ENCODE measurements at places on chromosomes 16 and 17.

DNA sequence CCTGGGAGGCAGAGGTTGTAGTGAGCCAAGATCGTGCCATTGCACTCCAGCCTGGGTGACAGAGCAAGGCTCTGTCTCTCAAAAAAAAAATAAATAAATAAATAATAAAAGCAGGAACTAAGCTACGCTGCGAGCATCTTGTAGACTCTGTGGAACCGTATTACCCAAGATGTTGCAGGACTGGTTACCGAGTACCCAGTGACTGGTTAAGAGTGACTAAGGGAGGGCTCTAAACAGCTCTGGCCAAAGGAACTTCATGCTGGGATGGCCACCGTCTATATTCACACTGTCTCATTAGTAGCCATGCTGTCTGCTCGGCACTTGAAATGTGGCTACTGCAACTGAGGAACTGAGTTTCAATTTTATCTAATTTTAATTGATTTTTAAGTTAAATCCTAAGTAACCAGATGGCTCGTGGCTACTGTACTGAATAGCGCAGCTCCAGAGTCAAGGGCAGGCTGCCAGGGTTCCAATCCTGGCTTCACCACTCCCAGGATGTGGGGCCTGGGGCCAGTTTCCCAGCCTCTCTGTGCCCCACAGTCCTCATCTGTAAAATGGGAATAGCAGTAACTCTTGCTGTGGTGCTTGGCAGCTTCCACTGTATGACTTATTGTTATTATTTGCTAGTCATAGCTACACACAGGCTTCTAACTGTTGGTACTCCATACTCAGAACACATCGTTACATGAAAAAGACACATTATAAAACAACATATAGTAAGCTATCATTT, 3.0 kb downstream of the NTAN1 start:
- DNase-seq: no peak

DNA sequence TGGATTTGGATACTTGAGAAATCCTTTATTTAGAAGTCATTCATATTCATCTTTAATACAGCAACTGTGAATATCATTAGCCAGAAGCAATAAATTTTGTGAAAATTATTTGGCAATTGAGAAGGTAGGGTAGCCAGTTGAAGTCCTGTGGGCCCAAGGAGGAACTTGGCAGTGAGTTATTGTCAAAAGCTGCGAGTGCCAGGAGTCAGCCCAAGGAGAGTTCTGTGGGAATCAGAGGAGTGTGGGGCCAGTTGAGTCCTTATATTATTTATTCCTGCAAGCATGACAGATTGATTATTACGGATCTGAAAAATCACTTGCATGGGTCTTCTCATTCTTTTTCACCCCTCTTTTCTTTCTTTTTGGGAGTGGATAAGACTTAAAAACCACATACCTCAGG, 38.3 kb downstream of the PRKCA start:
- DNase-seq: no peak

GRCh38 chr16:7351610-7352510, 19.2 kb downstream of the RBFOX1 start:
- no peak for DNase-seq

DNA sequence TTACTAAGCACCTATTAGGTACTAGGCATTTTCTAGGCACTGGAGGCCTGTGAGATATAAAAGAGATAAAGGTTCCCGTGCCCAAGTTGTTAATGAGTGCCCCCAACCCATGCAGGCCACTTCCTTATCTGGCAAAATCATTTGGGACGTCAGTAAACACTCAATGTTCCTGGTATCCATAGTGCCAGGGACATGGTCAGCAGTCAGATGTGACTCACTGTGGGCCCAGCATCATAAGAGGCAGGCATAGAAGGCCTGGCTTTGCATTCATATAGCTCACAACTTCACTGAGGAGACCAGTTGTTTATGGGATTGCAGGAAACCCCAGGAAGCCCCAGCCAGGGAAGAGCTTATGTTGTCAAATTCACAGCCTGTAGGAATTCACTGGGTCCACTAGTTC, 81.1 kb downstream of the MRC2 start:
- DNase-seq: no peak

GRCh38 chr16:4098501-4098900, 17.7 kb downstream of the ADCY9 start:
- DNase-seq: no peak

DNA sequence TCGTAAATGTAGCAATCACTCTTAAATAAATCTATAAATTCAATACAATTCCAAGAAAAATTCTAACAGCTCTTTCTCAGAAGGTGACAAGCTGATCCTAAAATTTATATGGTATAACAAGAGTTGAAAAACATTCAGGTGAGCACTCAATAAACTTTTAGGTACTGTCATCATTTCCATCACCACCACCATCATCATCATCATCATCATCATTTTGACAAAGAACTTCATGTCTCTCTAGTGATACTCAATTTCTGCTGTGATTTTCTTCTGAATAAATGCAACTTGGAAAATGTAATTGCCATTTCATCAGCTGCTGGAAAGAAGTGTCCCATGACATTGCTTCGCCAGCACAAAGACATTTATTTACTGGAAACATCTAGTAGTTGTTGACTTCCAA, 222.9 kb upstream of the IRX5 start:
- DNase-seq: no peak

GRCh38 chr17:58811290-58811689, 55.6 kb downstream of the PPM1E start:
- no peak for DNase-seq

- no peak for DNase-seq
Observed at GRCh38 chr17:32546031-32546444, 59.2 kb downstream of the CDK5R1 start.

- DNase-seq: no peak
Observed at GRCh38 chr16:74307383-74307782, 10.8 kb downstream of the PSMD7 start.

DNA sequence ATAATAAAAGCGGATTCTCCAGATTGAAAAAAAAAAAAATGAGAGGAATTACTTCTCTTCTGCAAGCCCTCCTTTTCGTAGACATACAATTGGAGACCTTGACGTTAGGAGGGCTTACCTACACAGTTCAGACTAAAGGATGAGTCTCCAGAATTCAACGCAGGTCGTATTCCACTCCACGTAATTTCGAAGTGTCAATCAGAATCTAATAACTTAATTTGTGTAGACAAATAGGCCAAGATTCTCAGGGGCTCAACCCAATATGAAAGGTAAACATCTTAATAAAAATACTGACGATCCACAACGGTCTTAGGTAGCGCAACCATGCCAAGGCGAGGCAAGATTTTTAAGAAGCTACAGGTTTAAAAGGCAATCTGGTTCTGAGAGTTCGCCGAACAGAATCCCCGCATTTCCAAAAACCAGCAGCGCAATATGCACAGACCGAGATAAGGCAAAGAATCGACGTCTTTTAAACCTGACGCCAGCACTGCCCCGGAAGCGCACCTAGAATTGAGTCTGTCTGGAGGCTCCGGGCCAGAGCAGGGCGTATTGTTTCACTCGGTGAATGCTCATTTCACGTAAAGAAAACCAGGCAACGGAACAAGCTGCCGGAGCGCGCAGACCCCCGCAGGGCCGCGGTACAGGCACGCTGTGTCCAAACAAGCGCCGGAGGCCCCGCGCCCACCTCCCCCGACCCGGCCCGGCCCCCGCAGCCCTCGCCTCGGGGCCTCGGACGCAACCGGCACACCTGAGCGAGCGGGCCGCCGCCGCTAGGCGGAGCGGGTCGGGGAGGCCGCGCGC, 623 bp downstream of the MBTPS1 start:
- no peak for DNase-seq

- no peak for DNase-seq
Observed at GRCh38 chr17:73404246-73404645, 92.4 kb upstream of the CDC42EP4 start.

GRCh38 chr16:17346621-17347569, 123.9 kb downstream of the XYLT1 start:
- DNase-seq: no peak

DNA sequence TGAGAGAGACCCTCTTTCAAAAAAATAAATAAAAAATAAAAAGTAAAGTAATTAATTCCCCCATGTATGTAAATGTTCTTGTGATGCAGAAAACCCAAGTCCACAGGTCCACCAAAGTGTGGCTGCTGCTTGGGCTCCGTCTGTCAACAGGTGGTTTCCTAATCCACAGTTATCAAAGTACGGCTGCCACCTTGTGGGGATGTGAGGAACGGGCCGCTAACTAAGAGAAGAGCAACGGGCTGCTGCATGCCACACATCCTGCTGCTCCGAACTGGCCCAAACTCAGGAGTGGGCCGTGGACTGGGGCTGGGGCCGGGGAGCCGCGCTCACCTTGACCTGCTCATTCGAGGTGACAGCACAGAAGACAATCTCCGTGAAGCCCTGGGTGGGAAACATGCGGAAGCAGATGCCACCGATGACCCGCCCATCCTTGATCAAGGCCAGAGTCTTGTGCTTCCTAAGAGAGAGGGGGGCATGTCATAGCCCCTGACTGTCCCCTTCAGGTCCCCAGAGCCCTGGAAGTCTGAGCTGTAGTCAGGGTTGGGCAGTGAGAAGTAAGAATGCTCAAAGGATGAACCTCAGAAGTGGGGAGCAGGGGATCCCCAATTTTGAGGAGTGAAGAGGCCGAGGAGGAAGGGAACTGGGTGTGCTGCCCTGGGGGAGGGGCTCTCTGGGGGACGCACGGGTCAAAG, 4.3 kb downstream of the KAT2A start:
- no peak for DNase-seq

GRCh38 chr16:78001451-78002025, 20.8 kb upstream of the CLEC3A start:
- no peak for DNase-seq

DNA sequence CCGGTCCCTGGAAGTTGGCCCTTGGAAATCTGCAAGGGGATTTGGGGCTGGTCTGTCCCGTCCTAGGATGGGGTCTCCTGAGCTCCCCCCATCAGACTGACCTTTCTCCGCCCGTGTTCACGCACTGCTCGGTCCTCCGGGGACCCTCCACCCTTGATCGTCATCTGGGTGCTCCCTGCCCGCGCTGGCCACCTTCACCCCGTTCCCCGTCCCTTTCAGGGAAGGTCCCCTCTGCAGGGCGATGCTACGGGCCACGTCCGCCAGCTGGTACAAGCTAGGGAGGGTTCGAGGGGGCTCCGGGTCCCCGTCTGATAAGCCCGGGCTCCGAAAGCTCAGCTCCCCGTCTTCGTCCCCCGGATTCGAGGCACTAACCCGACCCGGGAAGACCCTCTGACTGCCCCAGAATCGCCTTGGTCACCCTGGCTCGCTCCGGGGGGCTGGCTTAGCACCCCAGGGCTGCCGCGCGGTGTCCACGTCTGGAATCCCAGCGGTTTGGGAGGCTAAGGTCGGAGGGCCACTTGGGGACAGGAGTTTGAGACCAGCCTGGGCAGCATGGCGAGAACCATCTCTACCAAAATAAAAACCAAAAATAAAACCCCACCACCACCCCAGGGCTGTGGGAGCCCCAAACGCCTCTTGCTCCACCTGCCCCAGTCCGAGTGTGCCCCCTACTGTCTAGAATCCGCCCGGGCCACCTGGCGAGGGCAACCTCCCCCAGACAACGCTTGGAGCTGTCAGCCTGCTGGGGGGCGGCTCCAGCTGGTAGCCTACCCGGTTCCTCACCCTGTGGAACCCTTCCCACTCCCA, 1.1 kb upstream of the SLC43A2 start:
- no peak for DNase-seq

- no peak for DNase-seq
Observed at GRCh38 chr17:77330602-77331081, 189.9 kb downstream of the SEC14L1 start.

DNA sequence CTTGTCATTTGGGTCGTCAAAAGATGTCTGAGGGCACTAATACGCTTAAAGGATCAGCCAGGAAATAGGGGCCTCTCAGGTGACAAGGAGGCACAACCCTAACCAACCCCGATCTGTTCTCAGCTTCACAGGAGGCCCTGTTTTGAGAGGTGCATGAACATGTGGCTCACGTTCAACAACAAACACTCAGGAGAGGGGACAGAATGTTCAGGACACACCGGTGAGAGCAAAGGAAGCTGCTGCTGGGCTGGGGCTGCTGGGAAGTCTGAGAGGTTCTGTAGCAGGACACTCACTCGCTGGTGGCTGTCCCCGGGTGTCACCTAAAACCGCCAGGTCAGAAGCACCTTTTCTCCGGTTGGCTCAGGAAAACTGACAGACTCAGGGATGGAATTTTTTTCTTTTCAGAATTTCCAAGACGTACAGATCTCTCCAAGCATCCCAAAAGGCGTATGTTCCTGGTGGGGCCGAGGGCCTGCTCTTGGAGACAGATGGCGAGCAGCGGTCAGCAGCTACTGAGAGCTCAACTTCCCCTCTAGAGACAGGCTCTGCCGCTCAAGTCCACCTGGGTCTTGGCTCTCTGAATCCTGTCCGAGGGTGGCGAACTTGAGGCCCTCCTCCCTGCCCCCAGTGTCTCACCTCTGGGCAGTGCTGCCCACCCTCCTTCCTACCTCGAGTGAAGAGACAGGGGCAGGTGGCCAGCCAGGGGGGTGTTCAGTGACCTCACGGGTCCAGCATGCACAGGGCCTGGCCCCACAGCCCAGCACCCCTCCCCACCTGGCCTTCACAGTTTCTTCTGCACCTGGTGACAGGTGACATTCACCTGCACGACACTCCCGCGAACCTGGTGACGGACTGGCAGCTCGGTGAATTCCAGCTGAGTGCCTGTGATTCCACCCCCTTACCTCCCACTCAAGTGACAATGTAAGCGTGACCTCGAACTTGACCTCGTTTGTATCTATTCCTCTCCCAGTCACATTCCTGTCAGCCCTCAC, 22.9 kb downstream of the CLUH start:
- no peak for DNase-seq

DNA sequence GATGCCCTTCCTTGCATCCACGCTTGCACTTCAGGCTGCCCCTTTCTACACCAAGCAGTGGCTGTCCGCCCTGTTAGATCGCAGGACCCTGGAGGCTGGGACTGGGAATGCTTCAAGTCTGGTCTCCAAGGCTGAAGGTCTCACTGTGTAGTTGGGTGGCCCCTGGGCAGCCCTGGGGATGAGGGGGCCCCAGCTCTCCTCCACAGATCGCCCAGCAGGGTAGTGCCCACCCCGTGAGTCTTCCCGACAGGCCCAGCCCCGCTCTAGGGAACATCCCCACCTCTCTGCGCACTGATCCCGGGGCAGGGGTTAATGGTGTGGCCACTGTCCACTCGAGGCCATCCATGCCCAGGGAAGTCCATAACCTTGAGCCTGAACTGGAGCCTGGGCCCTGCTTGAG, 10.3 kb downstream of the ZNF213 start:
- no peak for DNase-seq

GRCh38 chr16:2777231-2777902, at the start of gene ELOB:
TSS of gene ELOB (minus strand) at chr16:2777280. CDS start at chr16:2777239, 41 bp downstream.
- peak; percentile 64 for DNase-seq

DNA sequence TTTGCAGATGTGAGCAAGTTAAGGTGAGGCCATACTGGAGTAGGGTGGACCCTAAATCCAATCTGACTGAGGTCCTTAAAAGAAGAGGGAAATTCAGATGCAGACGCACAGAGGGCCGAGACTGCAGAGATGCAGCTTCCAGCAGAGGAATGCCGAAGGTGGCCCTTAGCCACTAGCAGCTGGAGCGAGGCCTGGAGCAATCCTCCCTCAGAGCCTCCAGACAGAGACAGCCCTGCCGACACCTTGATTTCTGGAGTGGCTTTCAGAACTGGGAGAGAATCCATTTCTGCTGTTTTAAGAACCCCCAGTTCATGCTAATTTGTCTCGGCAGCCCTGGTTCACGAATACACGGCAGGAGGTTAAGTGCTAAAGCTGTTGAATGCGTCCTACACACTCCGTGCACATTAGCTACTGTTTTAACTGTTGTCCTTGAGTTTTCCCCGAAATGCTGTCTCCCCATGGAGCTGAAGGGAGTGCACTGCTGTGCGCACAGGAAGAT, 135.5 kb downstream of the IRF8 start:
- DNase-seq: no peak

- DNase-seq: no peak
Observed at GRCh38 chr17:50330151-50330775, 15.7 kb upstream of the XYLT2 start.

All from cortex of kidney (tissue), 1 donor.